Pulmonary artery endothelial cell (primary cell): ENCODE measurements at places on chromosomes 7 and 10. TPM values are rescaled to one million over a fixed set of nuclear protein-coding genes. Genes with fewer than 3 reads are reported as not detected.

OR2A1 gene
- total RNA-seq: 0.07 TPM in 1 of 2 replicates, not detected in the other

PDE6C gene
- total RNA-seq: not detected in 2 replicates

- no peak for DNase-seq
These were observed 5.3 kb upstream of the TMEM184A start for GRCh38 chr7:1561036-1561940.

- no peak for DNase-seq
These were observed 108.0 kb downstream of the SH3PXD2A start for GRCh38 chr10:103747193-103747865.

DNA sequence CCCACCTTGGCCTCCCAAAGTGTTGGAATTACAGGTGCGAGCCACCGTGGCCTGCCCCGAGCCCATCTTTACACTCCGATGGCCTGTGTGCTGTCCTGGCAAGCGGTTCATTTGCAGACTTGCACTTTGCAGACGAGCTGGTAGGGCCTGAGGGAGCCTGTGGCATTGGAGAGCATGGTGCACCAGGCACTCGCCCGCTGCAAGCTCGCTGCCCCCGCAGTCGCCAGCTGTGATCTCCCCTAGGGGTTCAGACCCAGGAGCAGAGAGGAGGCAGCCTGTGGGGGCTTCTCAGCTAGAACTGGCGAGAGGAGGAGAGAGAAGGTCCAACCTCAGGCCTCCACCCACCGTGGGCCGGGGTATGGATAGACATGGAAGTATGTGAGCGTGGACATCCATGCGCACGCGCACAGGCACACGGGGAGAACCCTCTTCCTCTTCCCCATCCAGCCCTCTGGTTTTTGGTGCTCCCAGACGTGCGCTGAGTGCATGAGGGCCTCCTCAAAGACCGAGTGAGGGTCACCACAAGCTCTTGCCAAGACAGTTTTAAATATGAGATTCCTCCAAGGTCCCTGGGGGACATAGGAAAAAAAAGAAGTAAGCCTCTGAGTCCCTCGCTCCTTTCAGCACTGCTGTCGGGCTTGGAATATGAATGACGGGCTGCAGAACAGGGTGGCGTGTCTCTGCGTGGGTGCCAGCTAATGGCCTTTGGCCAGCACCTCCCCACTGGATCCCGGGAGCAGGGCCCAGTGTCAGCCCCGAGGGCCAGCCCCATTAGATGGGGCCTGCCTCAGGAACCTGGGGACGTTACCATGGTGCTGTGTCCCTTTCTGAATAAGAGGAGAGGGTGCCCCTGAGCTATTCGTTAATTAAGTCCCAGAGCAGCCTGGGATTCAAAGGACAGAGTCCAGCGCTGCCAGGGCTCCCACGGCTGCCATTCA, 15.1 kb upstream of the TTYH3 start:
- no peak for DNase-seq
